Ovary (tissue), 10 donors: ENCODE measurements at places on chromosomes 7 and 10.

DNA sequence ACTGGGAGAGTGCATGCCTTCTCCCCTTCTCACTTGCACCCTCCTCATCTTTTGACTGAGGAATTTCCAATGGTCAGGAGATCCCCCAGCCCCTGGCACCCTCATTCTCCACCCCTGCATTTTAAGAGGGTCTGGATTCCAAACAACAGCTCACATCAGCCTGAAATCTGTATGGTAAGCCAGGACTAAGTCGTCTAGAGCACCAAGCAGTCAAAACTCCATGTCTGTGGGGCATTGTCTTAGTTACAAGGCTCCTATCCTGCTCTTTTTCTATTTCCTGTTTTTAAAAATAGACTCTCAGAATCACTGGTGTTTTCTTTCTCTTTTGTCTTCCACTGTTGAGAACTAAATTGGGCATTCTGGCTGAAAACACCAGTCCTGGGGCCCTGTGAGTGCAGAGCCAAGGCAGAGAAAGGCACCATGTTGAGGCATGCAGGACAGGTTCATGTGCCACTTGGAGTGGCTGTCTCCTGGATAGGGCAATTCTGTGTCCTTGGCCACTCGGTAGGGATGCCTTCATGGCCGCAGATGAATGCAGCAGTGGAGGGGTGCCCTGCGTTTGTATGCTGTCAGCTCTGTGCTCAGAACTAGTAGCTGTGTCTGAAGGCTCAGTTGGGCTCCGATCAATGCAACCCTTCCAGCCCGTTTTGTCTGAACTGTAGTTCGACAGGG lies 216.6 kb upstream of the YAE1 start:
- no peak for DNase-seq

GRCh38 chr7:28606421-28606820 lies 194.1 kb downstream of the CREB5 start:
- DNase-seq: no peak

DNA sequence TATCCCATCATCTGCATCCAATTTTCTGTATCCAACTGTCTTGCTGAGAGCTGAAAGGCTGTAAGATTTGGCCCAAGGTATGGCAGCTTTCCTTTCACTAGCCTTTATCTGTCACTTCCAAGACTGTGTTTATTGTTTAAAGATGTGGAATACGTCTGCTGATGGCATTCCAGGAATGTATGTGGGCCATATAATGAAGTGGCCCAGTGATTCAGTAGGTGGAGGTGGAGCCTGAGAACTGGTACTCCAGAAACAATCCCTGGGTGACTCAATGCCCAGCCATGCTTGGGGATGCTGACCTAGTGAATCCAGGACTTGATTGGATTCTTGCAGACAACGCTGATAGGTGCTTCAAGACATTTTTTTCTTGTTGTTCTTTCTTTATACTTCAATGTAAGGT lies 13.5 kb downstream of the NEUROD6 start:
- DNase-seq: no peak

GRCh38 chr7:20019757-20020432 lies 197.3 kb downstream of the MACC1 start:
- no peak for DNase-seq

GRCh38 chr10:83987216-83987615 lies 152.1 kb upstream of the GHITM start:
- DNase-seq: no peak

- DNase-seq: no peak
Measured at GRCh38 chr10:5958675-5959074, 18.7 kb downstream of the IL15RA start.

DNA sequence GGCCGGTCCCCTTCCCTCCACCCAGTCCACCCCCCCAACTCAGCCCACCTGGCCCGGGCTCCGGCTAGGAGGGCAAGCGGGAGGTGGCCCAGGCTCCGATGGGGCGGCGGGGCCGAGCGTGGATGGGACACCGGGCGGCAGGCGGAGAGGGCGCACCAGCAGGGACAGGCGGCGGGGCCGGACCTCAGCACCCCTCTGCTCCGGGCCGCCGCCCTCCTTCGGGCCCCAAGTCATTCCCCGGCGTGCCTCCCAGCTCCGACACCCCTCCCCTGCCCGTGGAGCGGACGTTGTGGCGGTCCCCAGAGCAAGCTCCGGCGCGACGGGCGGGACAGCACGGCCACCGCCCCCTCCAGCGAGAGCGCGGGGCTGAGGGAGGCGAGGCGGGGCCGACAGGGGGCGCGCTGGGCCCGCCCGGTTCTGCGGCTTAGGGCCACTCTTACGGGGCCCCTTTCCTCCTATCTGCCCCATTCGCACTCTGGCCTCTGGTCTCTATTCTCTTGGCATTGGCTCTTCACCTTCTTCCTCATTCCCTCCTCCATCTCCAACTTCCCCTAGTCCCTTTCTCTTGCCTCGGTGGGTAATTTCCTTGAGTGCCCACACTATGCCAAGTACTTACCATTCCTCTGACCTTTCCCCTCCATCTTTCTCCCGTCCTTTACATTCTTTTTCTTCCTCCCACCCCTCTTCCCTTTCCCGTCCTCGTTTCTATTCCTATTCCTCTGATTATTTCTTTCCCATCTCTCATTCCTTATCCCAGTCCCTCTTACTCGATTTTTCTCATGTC lies 701 bp upstream of the GBX1 start:
- DNase-seq: no peak

DNA sequence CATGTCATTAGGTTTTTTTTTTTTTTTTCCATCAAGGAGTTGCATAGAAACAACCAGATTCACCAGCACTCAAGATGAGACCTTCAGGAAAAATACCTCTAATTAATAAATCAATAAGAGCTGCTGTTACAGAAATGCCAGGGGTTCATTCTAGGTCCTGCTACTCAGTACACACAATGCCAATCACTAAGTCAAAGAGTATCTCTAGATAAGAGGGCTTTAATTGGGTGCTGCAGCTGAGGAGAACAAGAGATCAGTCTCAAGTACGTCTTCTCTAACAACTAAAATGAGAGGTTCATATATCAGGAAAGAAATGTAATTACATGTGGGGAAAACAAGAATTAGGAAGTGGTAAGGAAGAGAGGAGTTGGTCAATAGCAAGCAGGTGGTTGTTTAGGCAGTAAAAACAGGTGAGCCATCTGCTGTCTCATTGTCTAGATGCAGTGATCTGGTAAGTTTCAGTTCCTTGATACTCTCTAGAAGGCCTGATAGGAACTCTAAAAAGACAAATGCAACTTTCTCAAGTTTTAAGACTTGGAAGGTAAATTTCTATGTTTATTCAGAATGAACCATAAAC lies 272.9 kb upstream of the ZWINT start:
- DNase-seq: no peak

- DNase-seq: no peak
Measured at GRCh38 chr10:49280001-49280408, 19.0 kb upstream of the C10orf71 start.

DNA sequence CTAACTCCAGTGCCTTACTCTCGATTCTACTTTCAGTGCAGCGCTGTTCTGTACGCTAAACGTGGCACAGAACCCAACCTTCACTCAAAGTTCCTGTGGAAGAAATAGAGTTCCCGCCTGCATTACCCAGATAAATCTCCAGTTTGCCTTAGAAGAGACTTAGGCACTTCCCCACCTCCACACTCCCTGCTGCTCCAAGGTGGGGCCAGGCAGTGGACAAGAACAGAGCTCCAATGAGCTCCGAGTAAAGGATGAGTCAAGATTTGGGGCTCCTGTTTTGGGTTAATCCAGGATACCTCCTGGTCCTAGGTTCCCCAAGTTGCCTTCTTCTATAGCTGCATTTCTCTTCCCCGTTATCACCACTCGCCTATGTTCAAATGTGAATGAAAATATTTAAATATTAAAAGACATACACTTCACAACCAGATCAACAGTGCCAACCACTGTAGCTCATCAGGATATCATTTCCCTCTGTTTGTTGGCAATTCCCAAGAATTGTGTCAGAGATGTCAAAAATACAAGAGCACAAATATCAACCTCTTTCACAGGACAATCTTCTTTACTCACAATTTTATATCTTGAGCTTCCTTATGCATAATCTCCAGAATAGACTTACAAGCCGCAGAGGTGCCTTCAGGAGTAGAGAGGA lies 48.0 kb downstream of the MALSU1 start:
- DNase-seq: no peak

DNA sequence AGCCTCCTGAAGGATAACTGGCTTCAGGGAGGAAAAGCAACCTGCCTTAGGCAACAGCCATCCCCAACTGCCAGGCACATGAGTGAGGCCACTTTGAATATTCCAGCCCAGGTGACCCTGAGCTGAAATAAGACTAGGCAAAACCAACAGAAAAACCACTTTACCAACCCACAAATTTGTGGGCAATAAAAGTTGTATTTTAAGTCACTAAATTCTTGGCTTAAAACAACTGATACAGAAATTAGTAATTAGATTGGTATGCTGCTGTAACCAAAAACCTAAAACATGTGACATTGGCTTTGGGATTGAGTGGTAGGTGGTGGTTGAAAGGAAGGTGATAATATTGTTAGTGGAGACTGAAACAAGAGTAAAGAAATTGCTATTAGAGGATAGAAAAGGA lies 39.9 kb downstream of the ABCB4 start:
- DNase-seq: no peak

- DNase-seq: no peak
Measured at GRCh38 chr7:24910551-24911212, 69.3 kb downstream of the OSBPL3 start.

DNA sequence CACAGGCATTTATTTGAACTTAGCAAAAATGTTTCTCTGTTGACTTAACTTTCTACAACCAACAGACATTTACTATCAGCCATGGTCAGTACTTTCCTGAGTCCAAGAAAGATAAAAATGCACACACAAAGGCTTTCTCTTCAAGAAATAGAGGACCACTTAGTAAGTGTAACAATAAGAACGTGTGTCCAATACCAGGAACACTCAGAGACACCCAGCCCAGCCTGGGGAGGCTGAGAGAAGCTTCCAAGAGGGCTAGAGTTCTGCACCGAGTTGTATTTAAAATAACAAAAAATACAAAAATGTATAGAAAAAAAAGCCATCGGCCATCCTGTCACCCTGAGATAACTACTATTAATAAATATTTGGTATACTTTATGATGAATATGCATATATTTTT lies 35.8 kb downstream of the VSTM4 start:
- no peak for DNase-seq

GRCh38 chr7:150335774-150336112 lies 5.7 kb downstream of the RARRES2 start:
- no peak for DNase-seq

DNA sequence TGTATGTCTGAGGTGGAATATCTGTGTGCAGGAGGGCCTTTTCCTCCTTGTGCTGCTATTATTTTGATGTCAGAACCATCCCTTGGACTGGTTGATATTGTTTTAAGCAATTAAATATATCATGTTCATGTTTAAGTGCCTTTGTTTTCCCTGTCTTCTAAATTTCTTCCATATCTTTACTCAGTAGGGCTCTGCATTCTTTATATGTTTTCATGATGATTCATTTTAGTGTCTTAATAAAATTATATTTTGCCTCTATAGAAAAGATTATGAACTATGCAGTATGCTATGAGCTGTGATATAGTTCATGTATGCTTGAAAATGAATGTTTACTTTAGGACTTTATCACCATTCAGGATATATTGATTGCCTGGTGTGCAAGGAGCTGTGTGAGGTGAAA lies 34.8 kb downstream of the AHR start:
- DNase-seq: no peak

- no peak for DNase-seq
Measured at GRCh38 chr7:98879198-98879978, 1.1 kb downstream of the TRRAP start.

DNA sequence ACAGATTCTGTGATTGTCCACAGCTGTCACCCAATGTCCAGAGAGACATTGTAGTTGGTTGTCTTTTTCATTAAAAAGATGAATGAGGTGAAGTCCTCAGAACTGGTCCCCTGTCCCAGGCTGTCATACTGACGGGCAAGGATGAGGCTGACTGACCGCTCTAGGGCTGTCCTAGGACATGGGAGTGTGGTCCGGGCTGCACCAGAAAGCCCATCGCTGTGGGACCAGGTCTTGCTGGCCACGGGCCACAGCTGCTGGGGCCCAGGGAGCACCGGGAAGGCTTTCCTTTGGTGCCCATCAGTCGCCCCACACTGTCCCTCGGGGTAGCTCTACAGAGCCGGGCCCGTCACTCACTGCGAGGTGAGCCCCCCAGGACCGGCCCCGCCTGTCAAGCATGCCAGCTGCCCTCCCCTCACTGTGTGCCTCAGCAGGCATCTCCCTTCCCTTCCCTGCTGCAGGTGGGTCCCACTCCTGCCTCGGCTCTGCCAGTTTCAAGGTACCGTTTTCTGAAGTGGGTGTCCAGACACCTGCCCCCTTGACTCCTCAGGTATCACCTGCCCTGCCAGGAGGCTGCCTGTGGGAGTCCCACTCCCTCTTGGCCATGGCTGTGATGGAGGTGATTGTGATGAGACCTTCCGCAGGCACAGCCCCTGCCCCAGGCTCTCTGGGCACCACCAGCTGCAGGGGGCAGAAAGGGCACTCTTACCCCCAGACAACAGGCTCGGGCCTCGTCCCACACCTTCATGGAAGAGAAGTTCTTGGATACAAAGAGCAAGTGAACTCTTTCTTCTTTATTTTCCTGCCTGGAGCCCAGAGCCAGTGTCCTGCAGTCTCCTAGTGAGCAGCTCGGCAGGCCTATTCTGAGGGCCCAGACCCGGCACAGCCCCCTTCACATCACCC lies 21.7 kb downstream of the LRRC27 start:
- DNase-seq: no peak

- DNase-seq: no peak
Measured at GRCh38 chr10:74164716-74165529, 13.9 kb downstream of the ADK start.

DNA sequence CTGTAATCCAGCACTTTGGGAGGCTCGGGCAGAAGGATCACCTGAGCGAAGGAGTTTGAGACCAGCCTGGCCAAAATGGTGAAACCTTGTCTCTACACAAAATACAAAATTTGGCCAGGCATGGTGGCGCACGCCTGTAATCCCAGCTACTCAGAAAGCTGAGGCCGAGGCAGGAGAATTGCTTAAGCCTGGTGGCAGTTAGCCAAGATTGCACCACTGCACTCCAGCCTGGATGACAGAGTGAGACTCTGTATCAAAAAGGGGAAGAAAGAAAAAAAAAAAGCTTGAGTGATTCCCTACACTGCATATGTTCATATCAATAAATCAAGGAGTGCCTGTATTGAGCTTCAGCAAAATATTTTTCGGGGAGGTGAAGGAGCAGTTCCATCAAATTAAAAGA lies 45.8 kb upstream of the SRRM3 start:
- DNase-seq: no peak

- DNase-seq: no peak
Measured at GRCh38 chr10:30467651-30468338, 33.8 kb downstream of the MAP3K8 start.

- no peak for DNase-seq
Measured at GRCh38 chr7:150947241-150947745, 30.8 kb downstream of the KCNH2 start.

DNA sequence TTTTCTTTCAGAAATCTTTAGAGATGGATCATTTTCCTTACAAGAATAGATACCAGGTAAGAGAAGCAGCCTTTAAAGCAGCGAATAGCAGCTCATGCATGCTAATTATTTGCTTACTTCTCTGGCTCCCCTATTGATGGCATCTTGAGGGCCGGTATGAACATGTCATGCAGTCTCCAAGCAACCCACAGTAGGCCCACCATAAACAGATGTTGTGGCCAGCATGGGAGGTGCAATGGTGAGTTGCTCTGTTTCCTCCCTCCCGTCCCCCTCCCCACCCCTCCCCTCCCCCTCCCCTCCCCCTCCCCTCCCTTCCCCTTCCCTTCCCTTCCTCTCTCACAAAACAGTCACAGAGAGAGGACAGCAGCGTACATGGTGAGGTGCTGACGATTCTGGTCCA lies 9.7 kb upstream of the ZNF273 start:
- no peak for DNase-seq

GRCh38 chr7:22200238-22200637 lies 156.7 kb downstream of the RAPGEF5 start:
- DNase-seq: no peak

GRCh38 chr7:90618876-90619275 lies 22.8 kb downstream of the CDK14 start:
- no peak for DNase-seq
